ENCODE measurements at places on chromosomes 4 and X. TPM values are rescaled to one million over a fixed set of nuclear protein-coding genes. Genes with fewer than 3 reads are reported as not detected.

GRCh38 chr4:7805533-7806337, 133.9 kb downstream of the AFAP1 start:
- H3K27ac ChIP-seq = peak overlapping the region; percentile 47
- peak; percentile 92 for DNase-seq
- peaks cover 51% of the 10 kb centered on the region for H3K36me3 ChIP-seq
- H3K4me3 ChIP-seq = no peak overlapping the region
- H3K27me3 ChIP-seq = no peaks in the 10 kb centered on the region

Gene GAGE2A
- total RNA-seq = not detected

GRCh38 chrX:43589735-43590134, 66.4 kb upstream of the MAOA start:
- peaks cover 32% of the 10 kb centered on the region for H3K4me1 ChIP-seq
- peak overlapping the region; percentile 54 for H3K4me3 ChIP-seq
- no peaks in the 10 kb centered on the region for H3K36me3 ChIP-seq
- no peaks in the 10 kb centered on the region for H3K27me3 ChIP-seq

DNA sequence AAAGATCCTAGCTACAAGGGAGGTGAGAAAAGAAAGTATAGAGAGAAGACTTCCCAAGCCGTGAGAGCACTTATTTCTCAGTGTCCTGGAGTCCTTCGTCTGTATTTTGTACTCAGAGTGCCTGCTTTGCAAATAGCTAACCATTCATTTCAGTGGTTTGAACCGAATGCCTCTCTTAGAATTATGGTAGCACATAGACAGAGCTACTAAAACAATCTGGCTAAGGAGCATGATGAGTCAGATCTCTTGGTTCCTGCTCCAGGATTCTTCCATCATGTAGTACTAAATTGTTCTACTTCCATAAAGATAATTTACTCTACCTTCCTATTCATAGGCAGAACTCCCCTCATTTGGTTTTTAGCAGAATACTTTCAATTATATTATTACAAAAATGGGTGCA, 946.6 kb downstream of the STIM2 start:
- H3K27me3 ChIP-seq = no peaks in the 10 kb centered on the region
- no peak overlapping the region for H3K4me3 ChIP-seq
- DNase-seq = no peak

Gene POU4F2
- total RNA-seq = not detected

GRCh38 chr4:76316131-76316530, 9.6 kb downstream of the STBD1 start:
- H3K4me3 ChIP-seq = no peak overlapping the region
- DNase-seq = no peak
- no peaks in the 10 kb centered on the region for H3K4me1 ChIP-seq
- no peak overlapping the region for H3K27ac ChIP-seq

DNA sequence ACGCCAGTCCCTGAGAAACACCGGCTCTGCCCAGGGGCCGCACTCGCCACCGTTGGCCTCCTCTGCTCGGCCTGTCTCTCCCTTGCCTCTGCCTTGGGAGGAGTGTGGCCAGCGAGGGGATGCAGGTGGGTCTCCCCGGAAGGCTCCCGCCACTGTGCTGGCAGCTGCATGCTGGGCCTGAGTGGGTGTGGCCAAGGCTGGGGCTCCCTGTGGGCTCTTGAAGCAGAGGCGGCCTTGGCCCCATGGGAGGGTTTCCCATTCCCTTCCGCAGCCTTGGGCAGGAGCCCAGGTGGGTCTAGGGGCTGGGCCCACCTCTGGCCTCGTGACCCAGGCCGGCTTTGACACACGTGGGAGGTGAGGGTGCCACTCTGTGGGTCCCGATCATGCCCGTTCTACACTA, 19.1 kb downstream of the FGFRL1 start:
- 0 out of 2 replicates have a peak overlapping the region, but pooled peaks have one; percentile 31 for H3K4me3 ChIP-seq
- H3K27ac ChIP-seq = no peak overlapping the region
- H3K27me3 ChIP-seq = no peaks in the 10 kb centered on the region
- no peak for DNase-seq
- H3K4me1 ChIP-seq = no peaks in the 10 kb centered on the region
- H3K36me3 ChIP-seq = no peaks in the 10 kb centered on the region

Gene MAGEA8
- total RNA-seq = not detected

DNA sequence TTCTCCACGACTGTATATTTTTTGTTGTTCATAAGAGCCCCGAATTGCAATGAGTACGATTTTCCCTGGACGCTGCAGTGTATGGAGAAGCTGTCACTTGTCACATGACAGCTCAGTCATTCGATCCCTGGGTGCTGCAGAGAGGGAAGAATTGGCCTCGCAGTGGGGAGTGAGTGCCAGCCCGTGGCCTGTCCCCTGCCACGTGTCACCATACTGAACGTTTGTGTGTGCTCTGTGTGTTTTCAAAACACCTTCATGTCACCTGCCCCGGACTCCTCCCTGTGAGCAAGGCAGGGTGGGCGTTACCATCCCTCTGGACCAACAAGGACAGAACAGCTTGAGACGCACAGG, 77.9 kb downstream of the TBL1X start:
- H3K27ac ChIP-seq = no peak overlapping the region
- no peak for DNase-seq
- no peaks in the 10 kb centered on the region for H3K4me1 ChIP-seq
- H3K27me3 ChIP-seq = no peaks in the 10 kb centered on the region
- no peak overlapping the region for H3K4me3 ChIP-seq

GRCh38 chrX:139085404-139085803, 373.9 kb upstream of the FGF13 start:
- no peak overlapping the region for H3K4me3 ChIP-seq
- no peaks in the 10 kb centered on the region for H3K4me1 ChIP-seq
- DNase-seq = no peak
- H3K27me3 ChIP-seq = no peaks in the 10 kb centered on the region
- H3K36me3 ChIP-seq = no peaks in the 10 kb centered on the region

Gene MAGEB6
- total RNA-seq = not detected
